Anterior cingulate cortex (tissue), 58 donors: ENCODE measurements at places on chromosomes 6 and 20.

DNA sequence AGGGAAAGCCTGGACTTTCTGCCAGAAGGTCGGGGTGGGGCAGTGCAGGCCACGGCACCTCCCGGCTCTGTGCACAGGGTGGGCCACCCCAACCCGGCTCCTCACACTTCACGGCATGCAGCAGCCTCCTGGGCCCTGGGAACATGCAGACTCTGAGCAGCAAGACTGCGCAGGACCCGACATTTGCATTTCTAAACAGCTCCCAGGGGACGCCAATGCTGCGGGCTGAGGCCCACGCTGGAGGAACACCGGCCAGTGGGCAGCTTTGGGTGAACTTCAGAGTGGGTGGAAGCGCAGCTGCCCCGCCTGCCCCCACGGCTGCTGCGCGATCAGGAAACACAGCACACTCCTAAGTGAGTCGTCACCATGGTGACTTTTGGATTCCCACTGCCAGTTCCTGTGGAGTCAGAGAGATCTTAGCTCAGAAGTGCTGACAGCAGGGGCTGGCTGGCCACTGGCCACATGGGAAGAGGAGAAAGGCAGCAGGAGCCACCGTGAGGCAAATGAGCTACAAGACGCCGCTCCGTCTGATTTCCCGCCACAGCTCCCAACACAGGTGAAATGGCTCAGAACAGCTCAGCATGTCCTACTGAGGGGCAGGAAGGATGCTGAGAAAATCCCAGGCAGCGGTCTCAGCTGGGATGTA, 52.1 kb downstream of the RNASET2 start:
- peak; percentile 68 for DNase-seq

GRCh38 chr20:46268131-46268614, 40.1 kb downstream of the CDH22 start:
- DNase-seq = no peak

- no peak for DNase-seq
These were observed 284.4 kb upstream of the RNF24 start for GRCh38 chr20:4299773-4300172.

DNA sequence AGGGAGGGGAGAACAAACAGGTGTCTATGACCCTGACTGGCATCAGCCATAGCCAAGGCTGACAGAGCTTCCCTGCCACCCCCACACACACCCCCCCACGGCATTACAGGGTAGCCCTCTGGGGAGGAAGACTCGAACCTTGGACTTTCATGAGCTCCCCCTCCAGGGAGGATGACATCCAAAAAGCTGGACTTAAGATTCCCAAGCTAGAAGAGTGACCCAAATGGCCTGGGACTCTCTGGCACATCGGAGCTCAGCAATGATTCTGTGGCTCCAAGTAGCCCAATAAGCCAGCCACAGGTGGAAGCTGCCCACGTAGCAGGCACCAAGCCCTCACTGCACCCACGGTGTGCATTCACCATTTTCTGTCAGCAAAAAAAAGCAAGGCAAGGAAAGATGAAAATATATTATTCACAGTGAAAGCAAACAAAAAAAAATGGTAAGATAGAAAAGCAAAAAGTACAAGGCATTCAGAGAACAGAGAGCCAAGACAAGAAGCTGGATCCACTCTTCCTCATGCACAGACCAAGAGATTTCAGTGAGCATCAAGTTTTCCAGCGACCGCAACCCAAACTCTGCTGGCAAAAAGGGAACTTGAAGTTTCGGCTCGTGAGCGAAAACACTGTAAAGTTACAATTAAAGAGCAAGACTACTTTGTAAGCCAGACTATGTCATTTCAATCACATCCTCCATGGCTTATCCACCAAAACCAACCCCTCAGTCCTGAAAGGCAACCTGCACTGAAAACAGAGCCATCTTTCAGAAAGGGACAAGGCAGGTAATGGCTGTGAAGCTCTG, 10.9 kb downstream of the JAG1 start:
- no peak for DNase-seq

DNA sequence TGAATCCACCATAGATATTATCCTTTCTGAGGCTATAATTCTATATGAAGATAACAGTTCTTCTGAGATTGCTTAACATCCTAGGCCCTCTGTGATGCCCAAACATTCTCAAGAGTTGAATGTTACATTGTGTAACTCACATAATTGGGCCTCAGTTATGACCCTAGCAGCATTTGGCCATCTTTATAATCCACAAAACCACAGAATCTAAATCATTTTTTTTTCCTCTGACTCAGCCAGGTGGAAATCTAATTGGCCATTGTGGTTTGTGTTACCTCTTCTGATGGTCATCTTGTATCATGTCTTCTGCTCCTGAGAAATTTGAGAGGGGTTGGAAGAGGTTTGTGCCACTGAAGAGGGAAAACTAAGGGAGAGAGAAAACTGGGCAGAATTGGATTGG, 99.5 kb downstream of the LINC00237 start:
- DNase-seq = no peak

DNA sequence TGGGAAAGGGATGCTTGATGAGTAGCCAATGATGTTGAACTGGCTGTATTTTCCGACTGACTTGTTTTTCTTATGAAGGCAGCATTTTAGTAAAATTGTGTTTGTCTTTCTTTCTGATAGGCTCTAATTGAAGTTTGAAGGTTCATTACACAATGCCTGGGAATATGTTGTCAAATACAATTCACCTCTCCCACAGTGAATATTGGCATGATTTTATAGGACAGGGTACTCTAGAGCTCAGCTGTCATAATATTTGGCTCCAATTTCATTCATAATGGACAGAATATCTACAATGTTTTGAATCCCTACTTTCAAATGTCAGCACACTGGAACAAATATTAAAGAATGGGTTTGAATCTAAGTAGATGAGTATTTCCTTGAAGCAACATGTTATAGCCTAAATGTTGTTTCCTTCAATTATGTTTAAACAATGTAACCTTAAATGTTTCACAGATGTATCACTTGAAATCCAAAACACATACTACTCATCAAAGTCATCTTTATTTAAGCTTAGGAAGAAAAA, 81.4 kb downstream of the LAMA2 start:
- DNase-seq = no peak

- DNase-seq = no peak
These were observed 93.6 kb downstream of the MYB start for GRCh38 chr6:135274561-135275293.

DNA sequence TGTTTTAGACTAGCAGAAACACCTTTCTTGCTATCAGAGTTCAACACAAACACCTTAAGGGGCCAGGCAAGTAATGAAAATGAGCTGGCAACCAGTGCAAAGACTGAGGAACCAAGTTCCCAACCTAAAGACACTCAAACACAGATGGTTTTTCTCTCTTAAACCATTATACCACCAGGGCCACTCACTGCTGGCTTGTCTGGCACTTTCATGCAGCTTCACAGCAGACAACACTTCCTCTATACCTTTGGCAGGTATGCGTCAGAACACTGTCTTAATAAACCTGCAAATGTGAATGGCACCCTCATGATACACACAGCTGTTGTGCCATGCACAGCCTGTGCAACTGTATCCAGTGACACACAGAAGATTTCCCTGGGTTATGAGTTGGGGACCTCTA, 41.6 kb downstream of the NFATC2 start:
- no peak for DNase-seq

- DNase-seq = no peak
These were observed 21.5 kb downstream of the GSTA3 start for GRCh38 chr6:52887910-52888524.

DNA sequence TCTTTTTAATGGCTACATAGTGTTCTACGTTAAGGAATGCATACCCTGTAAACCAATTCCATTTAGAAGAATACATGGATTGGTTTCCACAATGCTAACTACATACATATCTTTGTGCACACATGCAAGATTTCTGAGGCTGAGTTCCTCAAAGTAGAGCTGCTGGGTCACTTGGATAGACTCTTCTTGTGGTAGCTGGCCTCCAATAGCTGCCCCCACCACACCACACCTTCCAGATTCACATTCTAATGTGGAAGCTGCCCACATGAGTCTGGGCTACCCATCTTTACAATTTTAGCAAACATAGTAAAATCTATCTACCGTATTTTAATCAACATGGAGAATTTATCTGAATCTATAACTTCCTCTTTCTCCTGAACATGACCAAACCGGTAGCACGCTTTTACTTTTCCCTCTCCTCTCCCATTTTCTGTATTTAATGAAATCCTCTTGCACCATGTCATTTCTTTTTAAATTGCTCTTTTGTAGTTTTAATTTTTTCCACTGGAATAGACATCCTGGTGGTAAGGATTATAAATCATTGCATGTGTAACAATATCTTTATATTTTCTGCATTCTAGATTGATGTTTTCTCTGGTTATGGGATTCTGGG, 74.7 kb upstream of the CITED2 start:
- no peak for DNase-seq

DNA sequence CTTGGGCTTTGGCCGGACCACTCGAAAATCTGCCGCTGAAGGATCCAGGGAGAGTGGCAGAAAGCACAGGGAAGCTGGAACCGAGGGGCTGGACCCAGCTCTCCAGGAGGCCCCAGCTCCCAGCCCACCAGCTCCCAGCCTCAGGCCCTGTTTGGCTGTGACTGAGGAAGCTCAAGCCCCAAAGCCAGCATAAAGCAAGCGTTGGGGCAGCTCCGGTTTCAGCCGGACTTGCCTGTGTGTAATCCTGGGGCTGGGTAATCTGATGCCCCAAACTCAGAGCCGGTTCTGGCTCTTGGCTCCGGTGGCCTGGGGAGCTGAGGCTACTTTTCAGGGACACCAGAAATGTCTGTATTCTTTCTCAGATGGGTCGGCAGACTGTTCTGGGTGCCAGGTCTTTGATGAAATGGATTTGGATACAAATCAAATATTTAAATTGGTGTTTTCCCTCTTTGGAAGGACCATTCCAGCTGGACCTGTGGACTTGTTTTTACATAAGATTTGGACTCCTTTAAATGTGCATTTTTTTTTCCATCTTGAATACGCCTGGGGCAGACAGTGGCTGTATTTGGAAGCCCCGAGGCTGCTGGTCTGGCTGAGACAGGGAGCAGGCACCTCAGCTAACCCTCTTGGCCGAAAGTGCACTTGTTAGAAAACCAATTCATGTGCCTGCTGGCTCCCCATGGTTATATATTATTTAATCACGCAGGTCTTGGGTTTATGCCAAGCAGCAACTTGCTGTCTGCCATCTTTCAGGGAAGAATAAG, 29.7 kb downstream of the RPP40 start:
- no peak for DNase-seq

- DNase-seq = no peak
These were observed 12.9 kb upstream of the CEP85L start for GRCh38 chr6:118663993-118664985.

DNA sequence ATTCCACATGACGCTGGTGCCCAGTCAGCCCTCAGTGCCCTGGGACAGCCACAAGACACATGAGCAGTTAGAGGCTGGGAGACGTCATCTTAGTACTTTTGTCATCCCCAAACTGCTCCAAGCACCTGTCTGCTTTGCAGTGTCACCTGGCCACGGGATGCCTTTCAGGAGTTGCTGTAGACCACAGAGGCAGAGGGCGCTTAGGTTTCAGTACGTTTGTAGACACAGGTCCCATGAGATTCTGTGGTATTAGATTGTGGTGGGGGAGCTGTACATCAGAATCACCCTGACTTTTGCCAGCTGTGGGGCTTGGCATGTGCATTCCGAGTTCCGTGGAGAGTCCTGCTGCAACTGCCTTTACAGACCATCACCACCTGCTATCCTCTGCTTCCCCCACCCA, 16.7 kb downstream of the MAVS start:
- DNase-seq = no peak

GRCh38 chr20:8693709-8694108, 375.2 kb upstream of the PLCB4 start:
- DNase-seq = no peak

- DNase-seq = no peak
These were observed 296.6 kb upstream of the MANEA start for GRCh38 chr6:95280686-95281273.

DNA sequence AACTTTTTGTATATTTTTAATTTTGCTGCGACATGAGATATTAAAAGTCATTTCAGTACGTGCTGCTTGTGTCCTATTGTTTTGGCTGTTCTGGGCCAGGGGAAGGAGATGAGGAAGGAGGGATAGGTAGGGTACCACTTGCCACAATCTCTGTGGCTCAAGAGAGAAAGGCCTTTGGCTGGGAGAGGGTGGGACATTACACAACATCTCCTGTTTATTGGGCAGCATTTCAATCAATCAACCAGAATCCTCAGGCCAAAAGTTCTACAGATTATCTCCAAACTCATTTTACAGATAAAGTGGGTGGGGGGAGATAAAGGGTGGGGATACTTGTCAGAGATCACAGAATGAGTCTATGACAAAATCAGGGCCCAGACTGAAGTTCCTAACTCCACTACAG, 6.9 kb upstream of the CCM2L start:
- no peak for DNase-seq
